Activated CD4-positive, alpha-beta T cell treated with anti-CD3 and anti-CD28 coated beads, Interleukin-2, amount 50 U/mL, for 4 hours (primary cell): ENCODE measurements at places on chromosomes 7 and 10.

- DNase-seq: no peak
Observed at GRCh38 chr10:66782776-66783175, 143.1 kb upstream of the LRRTM3 start.

- no peak for DNase-seq
Observed at GRCh38 chr10:118007773-118008172, 39.0 kb downstream of the RAB11FIP2 start.

DNA sequence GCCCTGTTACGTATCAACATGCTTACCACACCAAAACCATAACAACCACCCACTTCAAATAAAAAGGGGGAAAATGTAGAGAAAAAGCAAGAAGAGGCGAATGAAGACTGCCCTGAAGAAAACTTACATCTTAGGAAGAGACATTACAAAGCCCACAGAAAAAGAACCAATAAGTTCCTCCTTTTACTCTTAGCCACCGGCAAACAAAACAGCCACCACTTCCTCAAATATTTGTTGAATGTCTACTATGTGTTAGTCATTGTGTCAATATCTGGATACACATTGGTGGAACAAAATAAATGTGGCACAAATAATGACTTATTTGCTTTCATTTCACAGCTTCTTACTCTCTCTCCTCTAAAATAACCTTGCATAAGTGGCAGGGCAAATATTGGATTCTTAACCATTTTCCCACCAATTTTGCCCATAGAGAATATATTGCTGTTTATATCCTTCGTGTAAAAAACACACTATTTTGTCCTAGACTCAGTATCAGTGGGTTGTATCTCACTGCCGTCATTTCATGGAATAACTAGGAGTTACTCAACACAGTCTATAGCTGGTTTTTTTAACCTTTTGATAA, 106.8 kb downstream of the ANK3 start:
- no peak for DNase-seq

- DNase-seq: no peak
Observed at GRCh38 chr10:132904814-132905649, 37.3 kb downstream of the CFAP46 start.

DNA sequence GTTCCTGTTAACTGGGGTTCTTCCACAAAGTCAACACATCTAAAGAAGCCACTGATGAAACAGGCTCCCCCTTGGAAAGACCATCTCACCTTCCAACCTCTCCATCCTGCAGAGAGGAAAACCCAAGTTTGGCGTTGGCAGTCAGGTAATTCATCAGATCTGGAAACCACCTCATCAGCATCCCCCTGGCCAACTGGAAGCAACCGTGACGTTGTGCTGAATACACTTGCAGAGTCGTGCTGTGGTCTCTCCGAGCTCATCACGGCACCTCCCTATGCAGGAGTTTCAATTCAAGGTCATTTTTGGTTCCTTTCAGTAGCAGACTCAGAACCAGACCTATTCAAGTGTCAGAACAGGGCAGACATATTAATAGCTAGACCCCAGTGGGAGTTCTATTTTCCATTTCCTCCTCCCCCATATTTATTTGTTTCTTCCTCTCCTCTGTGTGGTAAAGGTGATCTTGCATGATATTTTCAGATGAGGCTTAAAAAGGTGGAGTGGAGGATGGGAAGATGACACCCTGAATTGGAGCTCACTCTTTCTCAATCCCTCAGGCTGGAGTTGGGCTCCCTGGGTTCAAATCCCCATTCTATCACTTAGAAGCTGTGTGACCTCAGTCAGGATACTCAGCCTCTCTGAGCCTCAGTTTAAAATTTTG, 149.1 kb upstream of the ADO start:
- DNase-seq: no peak

GRCh38 chr10:12777840-12778585, 223.5 kb downstream of the CCDC3 start:
- DNase-seq: no peak

DNA sequence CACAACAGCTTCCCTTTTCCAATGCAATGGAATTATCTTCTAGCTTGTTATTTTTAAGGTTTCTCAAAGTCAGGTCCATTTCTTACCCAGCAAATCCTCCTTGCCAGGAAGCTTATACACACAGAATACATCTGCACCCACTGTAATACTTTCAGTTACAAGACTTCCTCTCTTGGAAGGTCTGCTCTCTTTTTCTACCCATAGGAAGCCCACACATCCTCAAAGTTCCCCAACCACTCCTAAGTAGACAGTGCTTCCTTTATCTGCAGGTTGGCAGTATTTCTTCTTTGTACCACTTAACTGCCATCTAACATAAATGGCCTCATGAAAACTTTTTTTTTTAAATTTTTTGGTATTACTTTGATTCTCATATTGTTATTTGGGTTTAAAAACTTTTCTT, 155.6 kb downstream of the TAX1BP1 start:
- DNase-seq: no peak

DNA sequence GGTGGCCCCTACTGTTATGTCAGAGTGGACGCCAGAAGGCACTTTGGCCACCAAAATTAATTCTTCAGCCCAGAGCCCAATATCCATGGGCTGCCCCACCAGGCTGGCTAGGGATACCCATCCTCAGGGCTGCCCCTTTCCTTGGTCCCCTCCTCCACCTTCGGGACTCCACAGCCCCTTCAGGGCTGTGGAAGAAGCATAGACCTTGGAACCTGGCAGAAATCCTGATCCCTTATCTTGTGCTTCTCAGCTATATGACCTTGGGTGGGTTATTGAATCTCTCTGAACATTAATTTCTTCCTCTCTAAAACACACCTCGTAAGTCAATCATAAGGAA, 499 bp upstream of the TMUB1 start:
- no peak for DNase-seq

GRCh38 chr7:5206686-5207085, 16.7 kb downstream of the WIPI2 start:
- DNase-seq: no peak

DNA sequence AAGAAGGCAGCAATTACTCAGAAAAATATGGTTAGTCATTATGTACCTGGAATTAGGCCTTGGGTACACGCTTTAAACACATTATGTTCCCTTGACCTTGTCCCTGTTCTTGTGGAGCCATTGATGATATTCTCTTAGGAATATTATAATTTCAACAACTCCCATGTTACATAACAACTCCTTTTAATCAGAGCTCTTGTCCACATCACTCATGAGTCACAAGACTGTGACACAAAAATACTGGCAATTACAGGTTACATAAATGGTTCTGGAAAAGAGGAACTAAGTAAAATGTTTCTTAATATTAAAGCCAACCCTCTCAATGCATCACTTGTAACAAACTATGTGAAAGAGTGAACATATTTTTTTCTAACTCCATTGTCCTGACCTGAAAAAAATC, 143.8 kb upstream of the PCLO start:
- no peak for DNase-seq
